Stimulated activated effector memory CD8-positive, alpha-beta T cell treated with anti-CD3 and anti-CD28 coated beads, Interleukin-12 subunit alpha, Interleukin-12 subunit beta, amount 100 ng/mL, for 72 hours (primary cell): ENCODE measurements at places on chromosomes 7 and 10.

GRCh38 chr7:44447874-44448425 is 42.5 kb downstream of the NUDCD3 start:
- no peak for DNase-seq

GRCh38 chr7:85688712-85689111 is 501.9 kb upstream of the SEMA3D start:
- DNase-seq, result no peak

GRCh38 chr7:71019706-71020105 is 112.2 kb upstream of the GALNT17 start:
- DNase-seq, result no peak

DNA sequence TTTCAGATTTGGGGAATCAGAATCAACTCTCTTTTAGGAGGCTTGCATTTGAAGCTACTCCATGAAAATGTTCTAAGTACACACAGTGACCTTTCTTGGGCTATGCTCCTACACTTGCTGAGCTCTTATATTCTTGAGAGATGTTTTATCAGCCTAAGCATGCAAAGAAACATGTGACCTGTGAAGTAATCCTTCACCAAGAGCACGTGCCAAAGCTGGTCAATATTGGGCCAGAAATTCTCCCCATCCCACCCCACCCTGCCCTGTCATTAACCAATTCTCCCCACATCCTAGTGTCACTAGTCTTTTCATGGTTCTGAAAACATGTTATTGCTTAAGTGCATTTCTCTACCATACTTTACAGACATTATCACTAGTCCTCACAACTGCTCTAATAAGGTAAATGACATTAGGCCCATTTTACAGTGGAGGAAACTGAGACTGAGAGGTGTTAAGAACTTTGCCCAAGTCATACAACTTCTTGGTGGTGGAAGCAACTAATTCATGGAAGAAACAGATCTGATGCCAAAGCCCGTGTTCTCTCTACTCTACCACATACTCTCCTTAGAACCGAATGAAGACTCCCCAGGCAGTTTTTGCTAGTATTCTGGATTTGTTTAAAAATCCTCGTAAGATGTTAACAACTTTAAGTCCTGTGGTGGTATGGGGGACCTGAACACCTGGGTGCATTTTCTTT is 200.6 kb downstream of the PTEN start:
- no peak for DNase-seq

GRCh38 chr10:13347043-13347499 is 1.0 kb downstream of the SEPHS1 start:
- no peak for DNase-seq

DNA sequence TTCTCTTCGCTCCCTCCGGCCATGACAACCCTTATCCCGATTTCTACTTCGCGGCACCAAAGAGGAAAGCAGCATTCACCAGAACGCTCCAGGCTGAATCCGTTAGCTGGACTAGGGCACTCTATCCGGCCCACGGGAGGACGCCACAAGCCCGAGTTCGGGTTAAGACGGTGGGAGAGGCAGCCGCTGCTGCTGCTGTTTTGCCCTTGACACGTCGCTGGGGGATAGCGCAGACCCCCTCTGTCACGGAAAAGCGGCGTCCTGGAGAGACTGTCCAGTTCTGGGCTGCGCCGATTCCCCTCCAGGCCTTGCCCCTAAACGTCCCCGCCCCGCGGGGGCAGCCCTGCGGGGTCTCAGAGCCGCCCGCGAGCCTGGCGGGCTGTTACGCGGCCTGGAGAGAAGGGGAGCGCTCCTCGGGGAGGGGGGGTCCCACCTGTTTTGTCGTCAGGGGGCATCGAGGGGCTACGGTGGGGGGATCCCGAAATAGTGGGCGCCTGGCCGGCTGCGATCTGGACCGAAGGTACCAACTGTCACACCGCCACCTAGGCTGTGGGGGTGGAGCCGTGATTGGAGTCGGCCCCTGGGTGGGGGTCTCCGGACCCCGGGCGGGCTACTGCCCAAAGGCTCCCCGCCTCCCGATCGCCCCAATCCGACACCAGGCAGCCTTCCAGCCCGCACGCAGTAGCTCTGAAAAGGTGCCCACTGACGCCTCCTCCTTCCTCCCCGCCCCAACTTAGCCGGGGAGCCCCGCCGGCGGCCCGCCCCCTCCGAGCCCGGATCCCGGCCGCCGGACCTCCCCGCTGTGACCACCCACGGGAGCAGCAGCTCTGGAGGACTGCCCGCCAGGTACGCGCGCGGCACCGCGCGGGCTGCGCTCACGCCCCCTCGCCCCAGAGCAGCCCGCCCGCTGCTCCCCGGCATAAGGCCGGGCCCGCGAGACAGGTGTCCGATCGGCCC is 772 bp downstream of the SGMS1 start:
- DNase-seq, result peak; percentile 13

DNA sequence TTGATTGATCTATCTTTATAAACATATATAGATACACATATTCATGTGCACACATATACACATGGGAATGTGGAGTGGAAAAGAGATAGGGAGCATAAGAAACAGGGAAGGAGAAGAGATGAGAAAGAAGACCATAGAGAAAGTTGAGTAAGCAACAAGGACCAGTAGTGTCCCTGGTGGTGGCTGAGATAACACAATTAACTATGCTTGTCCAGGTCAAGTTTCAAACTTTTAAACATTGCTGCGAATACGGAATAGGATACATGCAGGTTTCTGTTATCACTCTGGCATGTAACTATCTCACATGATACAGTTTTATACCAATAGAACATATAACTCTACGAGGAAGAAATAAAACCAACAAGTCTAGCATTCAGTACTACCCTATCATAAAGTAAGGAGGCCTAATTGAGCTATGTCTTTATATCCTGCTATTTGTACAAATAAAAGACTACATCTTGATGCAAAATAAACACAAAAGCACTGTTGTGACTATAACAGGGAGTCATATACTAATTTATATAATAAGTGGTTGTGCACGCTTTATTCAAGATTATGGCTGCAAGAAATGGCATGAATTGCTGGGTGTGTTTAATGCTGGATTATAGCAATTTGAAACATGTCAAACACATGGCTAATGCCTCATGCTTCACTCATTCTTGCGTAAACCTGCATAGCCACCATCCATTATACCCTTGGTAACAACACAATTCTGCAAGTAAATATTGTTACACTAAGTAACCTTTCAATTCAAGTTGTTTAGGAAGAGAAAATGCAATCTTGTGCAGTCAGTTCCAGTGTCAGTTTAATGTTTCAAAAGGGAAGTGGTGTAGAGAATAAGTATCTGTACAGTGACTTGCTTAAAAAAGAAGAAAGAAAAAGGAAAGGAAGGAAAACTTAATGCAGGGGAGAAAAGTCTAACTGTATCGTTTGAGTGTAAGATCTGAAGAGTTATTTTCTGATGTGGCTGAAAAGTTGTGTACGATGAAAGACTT is 8.2 kb downstream of the FOXP2 start:
- no peak for DNase-seq

GRCh38 chr7:35727571-35727970 is 32.6 kb upstream of the HERPUD2 start:
- peak; percentile 78 for DNase-seq

- DNase-seq, result no peak
These were observed 763 bp downstream of the PITX3 start for GRCh38 chr10:102240467-102241031.

DNA sequence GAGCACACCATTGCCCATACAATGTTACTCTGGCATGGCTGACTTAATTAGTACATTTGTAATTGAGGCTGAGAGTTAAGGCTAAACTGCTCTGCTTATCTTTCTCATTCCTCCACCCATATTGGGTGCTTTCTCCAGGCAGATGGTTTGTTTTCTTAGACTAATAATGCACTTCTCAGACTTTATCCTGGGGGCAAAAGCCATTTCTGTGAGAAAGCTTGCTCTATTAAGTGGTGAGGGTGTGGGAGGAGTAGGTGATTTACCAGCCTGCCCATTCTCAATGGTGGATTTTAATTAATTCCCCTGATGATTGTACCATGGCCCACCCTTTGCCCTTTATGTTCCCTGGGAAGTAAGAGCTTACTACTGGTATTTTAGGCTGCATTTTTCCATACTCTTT is 174.8 kb downstream of the FOXP2 start:
- DNase-seq, result no peak

DNA sequence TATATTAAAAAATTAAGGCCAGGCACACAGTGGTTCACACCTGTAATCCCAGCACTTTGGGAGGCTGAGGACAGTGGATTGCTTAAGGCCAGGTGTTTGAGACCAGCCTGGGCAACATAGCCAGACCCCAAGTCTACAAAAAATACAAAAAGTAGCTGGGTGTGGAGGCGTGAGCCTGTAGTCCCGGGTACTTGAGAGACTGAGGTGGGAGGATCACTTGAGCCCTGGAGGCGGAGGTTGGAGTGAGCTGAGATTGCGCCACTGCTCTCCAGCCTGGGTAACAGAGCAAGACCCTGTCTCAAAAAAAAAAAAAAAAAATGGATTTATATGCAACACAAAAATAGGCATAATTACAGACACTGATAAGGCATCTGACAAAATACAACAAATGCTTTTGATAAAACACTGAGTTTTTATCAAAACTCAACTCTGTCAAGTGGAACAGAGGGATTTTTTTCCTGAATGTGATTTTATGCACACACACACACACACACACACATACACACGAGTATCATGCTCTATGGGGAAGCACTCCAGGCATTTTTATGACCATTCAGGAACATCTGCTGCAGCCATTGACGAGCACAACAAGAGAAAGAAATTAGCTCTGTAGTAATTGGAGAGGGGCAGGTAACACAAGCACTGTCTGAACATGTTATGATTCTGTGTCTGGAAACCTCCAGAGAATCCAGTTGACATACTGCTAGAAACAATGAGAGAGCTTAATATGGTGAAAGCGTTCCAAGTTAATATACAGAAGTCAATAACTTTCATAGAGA is 193.1 kb downstream of the WDR37 start:
- DNase-seq, result no peak
